ENCODE measurements at places on chromosomes 2 and 18.

DNA sequence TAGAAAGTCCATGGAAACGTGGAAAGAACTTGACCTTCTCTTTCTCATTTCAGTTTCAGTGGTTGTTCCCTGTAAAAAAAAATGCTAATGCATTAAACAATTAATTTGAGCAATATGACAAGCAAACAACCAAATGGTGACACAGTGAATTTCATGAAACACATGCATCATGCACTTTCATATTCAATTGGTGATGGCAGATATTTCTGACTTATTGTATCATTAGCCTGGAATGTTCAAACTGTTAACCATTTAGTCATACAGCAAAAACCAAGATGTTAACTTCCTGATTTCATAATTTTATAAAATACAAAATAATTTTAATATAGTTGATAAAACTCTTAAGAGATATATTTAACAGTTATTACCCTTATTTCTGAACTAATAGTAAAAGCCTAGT lies 85.5 kb downstream of the SCN1A start:
- DNase-seq = no peak

GRCh38 chr18:74541703-74542555 lies 7.6 kb downstream of the CNDP1 start:
- no peak for DNase-seq

GRCh38 chr2:10253596-10254372 lies 48.9 kb upstream of the HPCAL1 start:
- no peak for DNase-seq

GRCh38 chr2:230614913-230615332 lies 97.7 kb upstream of the CAB39 start:
- no peak for DNase-seq

- DNase-seq = no peak
These were observed 51.2 kb downstream of the MTERF4 start for GRCh38 chr2:241050624-241051577.

GRCh38 chr2:68094111-68094510 lies 31.3 kb upstream of the C1D start:
- no peak for DNase-seq

GRCh38 chr18:73840319-73840945 lies 307.2 kb downstream of the FBXO15 start:
- DNase-seq = no peak

- DNase-seq = no peak
These were observed 26.7 kb upstream of the MBOAT2 start for GRCh38 chr2:9030190-9030589.

DNA sequence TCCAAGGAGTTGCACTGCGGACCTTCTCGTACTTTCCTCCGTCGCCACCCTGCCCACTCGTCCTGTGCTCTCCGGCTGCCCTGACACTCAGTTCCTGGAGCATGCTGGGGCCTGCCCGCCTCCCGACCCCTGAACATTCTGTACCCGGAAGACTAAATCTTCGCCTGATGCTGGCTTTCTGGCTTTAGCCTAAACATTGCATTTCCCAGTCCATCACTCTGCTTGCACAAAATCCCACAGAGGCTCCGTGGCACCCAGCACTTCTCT lies 550 bp upstream of the SFXN5 start:
- no peak for DNase-seq

- DNase-seq = no peak
These were observed 81.1 kb upstream of the ZNF397 start for GRCh38 chr18:35159782-35160181.

DNA sequence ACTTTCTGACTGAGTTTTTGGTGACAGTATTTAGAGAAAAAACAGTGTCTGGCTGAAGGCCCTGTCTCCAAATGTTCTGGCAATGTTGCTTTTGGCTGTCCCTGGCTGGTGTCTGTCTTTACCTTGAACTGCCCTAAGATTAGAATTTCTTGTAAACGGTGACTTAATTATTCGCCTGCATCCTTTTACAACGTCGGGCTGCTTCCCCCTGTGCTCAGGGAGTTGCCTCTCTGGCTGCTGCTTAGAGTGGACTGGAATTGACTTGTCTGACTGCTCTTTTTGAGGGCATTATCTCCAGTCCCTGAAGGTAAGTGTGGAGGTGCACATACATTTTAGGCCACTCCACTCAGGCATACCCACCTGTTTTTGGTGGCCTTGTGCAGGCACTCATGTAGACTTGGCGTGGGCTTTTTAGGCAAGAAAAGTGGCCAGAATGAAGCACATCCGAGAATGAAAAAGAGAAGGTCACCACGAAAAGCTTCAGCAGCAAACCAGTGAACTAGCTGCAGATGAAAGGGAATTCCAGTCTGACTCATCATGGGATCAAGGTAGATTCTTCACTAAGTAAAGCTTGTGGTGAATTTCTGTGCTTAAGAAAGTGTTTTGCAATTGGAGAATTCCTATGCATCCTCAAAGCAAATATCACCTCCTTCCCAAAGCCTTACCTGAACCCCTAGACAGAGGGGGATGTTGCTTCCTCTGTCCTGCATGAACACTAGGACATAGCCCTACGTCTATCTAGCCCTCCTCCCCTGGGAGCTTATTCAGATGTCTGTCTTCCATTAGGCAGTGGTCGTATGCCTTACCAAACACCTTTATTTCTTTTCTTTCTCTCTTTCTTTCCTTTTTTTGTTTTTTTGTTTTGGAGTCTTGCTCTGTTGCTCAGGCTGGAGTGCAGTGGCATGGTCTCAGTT lies 230.3 kb upstream of the TRIB2 start:
- no peak for DNase-seq

DNA sequence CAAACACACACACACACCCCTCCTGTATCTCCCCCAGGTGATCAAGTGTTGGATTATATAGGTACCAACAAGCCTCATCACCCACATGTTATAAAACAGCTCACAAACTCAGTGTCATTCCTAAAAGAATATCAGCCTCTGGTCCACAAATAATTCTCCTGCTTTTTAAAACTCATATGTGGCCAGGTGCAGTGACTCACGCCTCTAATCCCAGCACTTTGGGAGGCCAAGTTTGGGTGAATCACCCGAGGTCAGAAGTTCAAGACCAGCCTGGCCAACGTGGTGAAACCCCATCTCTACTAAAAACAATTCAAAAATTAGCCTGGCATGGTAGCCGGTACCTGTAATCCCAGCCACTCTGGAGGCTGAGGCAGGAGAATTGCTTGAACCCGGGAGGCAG lies 87.8 kb downstream of the LRATD1 start:
- no peak for DNase-seq

- DNase-seq = no peak
These were observed 48.0 kb upstream of the FAHD2A start for GRCh38 chr2:95354469-95354901.

DNA sequence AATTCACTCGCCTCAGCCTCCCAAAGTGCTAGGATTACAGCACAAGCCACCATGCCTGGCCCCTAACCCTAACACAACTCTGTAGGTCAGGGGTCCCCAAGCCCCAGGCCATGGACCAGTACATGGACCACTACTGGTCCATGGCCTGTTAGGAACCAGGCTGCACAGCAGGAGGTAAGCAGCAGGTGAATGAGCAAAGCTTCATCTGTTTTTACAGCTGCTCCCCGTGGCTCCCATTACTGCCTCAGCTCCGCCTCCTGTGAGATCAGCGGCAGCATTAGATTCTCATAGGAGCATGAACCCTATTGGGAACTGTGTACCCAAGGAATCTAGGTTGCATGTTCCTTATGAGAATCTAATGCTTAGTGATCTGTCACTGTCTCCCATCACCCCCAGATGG lies 201.7 kb downstream of the NRP2 start:
- no peak for DNase-seq

GRCh38 chr2:182319556-182320505 lies 107.0 kb downstream of the PDE1A start:
- no peak for DNase-seq

DNA sequence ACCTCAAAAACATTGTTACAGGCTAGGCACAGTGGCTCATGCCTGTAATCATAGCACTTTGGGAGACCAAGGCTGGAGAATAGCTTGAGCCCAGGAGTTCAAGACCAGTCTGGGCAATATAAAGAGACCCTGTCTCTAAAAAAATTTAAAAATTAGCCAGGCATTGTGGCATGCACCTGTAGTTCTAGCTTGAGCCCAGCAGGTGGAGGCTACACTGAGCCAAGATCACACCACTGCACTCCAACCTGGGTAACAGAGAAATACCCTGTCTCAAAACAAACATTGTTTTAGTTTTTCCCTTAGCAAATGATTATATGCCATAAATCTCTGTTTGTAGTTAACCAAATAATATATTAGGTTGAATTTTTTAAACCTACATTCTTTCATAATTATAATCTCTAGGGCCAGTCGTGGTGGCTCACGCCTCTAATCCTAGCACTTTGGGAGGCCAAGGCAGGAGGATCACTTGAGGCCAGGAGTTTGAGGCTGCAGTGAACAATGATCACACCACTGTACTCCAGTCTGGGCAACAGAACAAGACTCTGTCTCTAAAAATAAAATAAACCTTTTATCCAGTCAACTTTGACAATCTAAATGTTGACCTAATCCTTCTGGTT lies 13.3 kb upstream of the CYP20A1 start:
- DNase-seq = no peak

DNA sequence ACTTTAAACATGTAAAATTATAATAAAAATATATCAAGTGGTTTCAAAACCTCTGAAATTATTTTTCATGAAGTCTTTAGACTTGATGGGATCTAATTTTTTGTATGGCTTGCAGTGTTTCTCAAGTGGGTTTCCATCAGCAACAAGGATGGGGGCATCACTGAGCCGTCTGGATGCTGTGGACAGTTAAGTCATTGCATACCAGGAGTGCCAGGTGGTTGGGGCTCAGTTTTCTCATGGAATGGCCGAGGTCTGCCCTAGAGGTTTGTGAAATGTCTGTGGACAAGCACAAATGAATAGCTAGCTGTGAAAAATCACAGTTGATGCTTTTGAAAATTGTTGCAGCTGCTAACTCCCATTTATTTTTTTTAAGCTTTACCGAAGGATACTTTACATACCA lies 1.7 kb downstream of the PRELID3A start:
- DNase-seq = no peak

- DNase-seq = no peak
These were observed 13.3 kb downstream of the HK2 start for GRCh38 chr2:74847070-74847858.

DNA sequence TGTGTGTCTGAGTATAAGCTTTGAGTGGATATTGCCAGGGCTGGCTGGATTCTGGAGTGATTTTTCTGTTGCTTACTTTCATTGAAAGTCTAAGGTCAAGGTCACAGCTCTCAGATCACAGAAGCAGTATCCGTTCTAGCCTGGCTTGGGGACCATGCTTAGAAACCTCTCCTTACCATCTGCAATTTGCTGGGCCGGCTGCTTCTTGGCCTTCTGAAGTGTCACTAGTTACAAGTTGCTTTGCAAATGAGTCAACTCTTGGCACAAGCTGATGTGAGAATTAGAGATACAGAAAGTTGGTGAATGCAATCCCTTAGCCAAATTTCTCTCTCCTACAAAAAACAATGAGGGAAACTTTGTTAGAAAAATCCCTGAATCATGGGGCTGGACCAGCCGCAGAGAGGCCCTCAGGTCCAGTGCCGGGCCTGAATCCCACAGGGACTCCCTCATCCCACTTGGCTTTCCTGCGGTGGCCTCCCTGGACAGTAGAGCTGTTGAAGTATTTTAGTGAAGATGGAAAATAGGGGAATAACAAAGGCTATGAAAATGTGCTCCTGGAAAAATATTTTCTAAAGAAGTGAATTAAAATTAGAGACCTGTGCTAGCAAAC lies 92.7 kb upstream of the CNGA3 start:
- DNase-seq = no peak

GRCh38 chr2:69489793-69490192 lies 52.6 kb upstream of the NFU1 start:
- no peak for DNase-seq

DNA sequence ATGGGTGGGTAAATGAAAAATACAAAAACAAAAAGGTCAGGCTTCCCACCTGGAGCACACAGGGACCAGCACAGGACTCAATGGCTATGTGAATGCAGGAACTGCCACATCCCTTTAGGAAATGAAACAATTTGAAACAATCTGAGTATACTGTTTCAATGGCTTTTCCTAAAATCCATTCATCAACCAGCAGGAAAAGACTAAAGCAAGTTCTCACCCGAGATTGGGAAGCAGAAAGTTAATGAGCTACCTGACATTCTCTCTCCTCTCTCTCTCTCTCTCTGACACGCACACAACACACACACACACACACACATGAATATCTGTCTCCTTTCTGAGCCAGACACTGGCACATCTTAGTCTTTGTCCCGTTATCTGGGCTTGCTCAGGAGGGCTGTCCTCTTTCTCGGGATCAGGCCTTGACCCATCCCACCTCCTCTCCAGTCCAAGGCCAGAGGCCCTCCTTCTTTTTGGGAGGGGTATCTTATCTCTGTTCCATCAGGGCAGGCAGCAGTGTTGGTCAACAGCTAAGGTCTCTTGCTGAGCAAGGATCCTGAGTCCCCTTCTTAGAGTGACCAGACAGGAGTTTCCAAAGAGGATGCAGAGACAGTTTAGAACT lies 11.6 kb upstream of the LRRFIP1 start:
- DNase-seq = no peak

GRCh38 chr2:6111781-6112261 lies 419.6 kb downstream of the SOX11 start:
- DNase-seq = no peak

DNA sequence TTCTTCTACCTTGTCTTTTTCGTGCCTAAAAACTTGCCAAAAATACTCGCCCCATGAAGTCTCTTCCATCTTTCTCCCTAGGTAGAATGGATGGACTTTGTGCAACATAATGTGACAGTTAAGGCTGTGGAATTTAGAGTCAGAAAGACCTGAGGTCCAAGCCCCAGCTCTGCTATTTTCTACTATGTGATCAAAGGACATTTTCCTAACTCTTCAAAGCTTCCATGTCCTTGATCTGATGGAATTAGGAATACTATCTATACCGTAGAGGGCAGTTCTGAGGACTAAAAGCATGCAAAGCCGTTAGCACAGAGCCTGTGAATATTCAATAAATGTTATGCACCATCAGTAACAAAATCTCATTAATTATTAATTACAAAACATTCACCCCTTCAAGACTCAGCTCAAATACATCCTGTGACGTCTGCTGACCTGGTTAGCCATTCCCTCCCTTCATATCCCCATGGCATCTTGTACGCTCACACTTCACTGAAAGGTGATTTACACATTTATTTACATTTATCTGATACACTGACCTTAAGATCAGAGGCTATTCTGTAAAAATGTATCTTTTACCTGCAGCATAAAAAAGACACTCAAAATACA lies 15.1 kb downstream of the IWS1 start:
- no peak for DNase-seq

GRCh38 chr2:60555066-60555782 lies 1.8 kb upstream of the BCL11A start:
- no peak for DNase-seq

DNA sequence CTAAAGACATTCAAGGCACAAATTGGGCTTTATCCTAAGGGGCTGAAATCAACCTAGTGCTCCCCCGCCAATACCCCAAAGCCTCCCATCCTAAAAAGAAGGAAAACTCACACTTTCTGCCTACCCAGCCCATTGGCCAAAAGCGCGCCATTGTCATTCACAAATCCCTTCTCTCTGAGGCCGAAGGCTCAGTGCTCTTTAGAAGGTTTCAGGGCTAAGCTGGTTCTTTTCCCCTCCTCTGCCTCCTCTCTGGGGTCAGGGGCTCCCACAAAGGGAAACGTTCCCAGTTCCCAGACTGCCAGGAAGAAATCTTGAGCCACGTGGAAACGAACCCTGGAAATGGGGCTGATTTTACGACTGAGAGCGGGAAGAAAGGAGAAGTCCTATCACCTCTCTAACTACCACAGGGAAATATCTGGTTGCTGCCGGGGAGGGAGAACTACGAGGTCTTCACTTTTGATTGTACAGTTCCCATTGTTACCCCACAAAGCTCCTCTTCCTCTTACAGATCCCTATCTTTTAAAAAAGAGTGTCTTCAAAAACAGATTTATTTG lies 1.7 kb upstream of the SKOR2 start:
- no peak for DNase-seq

Data from stimulated activated CD8-positive, alpha-beta memory T cell treated with anti-CD3 and anti-CD28 coated beads, Interleukin-2, amount 100 ng/mL, for 1 hour (primary cell).